CD4-positive, alpha-beta T cell treated with Interleukin-2 at 100 ng/mL for 4 hours (primary cell): ENCODE measurements at places on chromosomes 1 and 21.

DNA sequence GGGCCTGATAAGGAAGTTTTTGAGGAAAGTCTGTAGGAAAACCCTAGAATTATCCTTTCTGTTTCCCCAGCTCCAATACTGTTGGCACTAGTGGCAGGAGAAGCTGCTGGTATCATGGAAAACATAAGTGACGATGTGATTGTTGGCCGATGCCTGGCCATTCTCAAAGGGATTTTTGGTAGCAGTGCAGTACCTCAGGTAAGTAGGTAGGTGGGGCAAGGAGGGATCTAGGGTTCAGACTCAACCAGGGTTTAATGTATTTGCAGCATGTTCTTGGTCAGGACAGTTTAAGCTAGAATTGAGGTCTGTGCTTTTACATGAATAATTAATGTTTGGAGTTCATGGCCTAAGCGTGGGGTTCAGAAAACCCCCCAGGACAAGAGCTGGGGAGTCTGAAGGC is 62.1 kb downstream of the KDM1A start:
- DNase-seq = no peak

DNA sequence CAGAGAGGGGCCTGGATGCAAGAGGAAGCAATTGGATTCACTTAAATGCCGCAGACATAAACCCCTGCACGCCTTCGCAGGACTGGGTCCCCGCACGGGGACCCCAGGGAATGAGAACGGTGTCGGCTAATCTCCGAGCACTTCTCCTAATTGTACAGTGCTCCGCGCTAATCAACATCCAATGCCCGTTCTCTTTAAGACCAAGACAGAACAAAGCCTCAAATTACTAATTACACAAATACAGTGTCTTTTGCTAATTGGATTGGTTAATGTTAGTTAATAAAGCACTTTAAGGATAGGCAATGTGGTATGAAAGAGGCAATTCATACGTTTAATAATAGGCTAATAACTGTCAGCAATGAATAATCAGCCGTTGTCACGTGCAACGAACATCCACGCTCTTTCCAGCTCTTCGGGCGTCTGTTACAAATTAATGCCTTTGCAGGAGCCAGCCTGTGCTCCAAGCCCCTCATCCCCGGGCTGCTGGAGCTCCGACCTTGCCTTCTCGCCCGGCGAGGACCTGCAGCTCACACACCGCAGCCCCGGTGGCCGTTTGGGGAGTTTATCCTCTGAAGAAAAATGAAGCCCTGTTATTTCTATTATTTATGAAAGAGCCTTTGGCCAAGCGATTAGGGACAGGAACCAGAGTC is 157.8 kb downstream of the PRDM16 start:
- DNase-seq = no peak

GRCh38 chr1:44275296-44275962 is 62.2 kb downstream of the DMAP1 start:
- DNase-seq = no peak

DNA sequence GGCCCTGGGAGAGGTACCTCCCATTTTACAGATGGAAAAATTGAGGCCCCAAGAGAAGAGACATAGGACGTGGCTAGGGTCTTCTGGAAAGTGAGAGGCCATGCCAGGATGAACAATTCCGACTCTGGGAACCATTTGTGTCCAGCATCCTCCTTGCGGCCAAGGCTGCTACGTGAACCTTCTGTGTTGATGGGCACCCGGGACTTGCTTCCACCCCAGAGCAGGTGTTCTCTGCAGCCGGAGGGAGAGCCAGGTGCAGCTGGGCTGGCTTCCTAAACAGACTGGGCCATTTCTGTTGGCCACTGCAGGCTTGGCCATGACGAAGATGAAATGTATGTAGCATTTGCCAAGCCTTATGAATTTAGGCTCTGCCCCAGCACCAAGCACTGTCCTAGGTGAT is 118.9 kb downstream of the PRDM2 start:
- no peak for DNase-seq
